Forelimb muscle (tissue), 1 donor: ENCODE measurements at places on chromosomes 16 and 17. TPM values are rescaled to one million over a fixed set of nuclear protein-coding genes. Genes with fewer than 3 reads are reported as not detected.

Gene KRTAP17-1
- polyA plus RNA-seq, result not detected

Gene LGALS9B
- not detected for polyA plus RNA-seq

Gene TBC1D26
- 0.35 TPM for polyA plus RNA-seq

DNA sequence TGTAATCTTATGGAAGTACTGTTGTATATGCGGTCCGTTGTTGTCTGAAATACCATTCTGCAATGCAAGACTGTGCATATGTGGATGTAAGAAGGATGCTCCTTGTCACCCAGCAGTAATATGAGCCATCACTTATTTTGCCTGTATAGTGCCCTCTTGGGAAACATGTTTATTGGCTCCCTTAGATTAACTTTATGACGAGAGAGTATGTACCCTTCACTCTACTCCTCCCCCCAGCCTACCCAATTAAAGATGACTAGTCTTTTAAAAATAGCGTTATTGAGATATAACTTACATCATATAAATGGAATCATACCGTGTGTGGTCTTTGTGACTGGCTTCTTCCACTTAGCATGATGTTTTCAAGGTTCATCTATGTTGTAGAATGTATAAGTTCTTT is 33.6 kb downstream of the FTO start:
- no peak for DNase-seq

Gene KRT27
- polyA plus RNA-seq, result not detected

GRCh38 chr16:27439271-27440018 is 37.5 kb downstream of the IL21R start:
- DNase-seq, result no peak

Gene GJC1
- polyA plus RNA-seq, result 19.8 TPM

- no peak for DNase-seq
Measured at GRCh38 chr16:23155445-23156049, 6.3 kb upstream of the USP31 start.

GRCh38 chr16:17272716-17273115 is 198.0 kb downstream of the XYLT1 start:
- DNase-seq, result no peak

- DNase-seq, result no peak
Measured at GRCh38 chr16:64416216-64417005, 705.5 kb downstream of the CDH11 start.

Gene RNF43
- polyA plus RNA-seq, result 0.09 TPM

Gene CD300LB
- polyA plus RNA-seq, result 0.20 TPM

DNA sequence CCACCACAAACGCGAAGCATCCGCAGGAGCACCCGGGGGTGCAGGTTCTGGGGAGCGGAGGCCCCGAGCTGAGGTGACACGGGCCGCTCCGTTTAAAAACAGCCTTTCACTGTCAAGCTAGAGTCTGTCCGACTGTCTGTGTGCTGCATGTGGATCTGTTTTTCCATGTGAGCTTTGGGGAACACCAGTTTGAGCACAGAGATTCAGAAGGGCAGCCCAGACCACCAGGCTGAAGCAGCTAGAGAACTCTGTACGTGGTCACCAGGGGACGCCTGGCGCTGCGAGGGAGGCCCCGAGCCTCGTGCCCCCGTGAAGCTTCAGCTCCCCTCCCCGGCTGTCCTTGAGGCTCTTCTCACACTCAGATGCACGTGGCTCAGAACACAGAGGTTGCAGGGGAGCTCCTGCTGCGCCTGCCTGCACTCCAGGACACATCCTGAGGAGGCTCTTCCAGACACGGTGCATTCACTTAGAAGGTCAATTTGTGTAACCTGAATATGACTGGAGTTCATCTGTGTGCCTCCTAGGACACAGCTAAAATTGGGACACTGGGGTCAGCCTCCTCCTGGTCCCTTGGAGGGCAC is 15.7 kb upstream of the FOXK2 start:
- no peak for DNase-seq

Gene MEFV
- 0.28 TPM for polyA plus RNA-seq

DNA sequence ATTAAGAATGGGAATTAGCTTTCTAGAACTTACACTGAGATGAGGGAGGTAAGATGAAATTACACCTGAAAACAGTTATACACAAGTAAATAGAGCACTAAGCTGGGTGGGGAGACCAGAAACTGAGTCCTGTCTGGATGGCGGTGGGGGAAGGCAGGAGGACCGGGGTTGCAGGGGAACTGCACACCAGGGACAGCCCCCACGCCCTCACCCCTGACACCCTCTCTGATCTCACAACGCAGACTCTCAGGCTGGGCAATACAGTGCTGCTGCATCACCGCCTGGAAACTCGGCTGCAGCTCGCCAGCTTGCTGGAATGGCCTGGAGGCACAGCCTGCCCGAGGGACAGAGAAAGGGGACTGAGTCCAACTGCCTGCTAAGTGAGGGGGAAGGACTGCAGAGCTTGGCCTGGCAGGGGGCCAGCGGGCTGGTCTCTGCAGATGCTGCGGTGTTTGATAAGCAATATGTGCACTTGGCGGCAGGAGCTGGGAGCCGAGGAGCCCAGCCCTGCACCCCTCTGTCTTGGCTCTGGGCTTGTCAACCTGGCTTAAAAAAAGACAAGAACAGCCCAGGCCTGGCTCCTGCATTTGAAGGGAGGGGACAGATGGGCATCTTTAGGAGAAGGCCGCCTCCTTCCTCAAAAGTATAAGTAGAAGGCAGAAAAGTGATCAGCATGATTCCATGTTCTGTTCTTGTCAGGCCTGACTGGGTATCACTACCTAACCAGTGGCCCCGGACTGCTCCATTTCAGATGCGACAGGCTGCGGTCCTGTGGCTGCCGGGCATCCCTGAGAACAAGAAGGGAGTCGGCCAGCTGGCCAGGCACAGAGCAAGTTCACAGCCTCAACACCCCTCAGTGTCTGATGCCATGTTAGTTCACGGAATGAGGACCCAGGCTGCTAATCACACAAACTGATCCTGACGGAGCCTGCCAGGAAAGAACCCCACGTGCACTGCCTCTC is 30.2 kb downstream of the SPHK1 start:
- peak; percentile 36 for DNase-seq

- DNase-seq, result no peak
Measured at GRCh38 chr16:86391984-86392383, 118.3 kb upstream of the FOXF1 start.

Gene IFI35
- 3.4 TPM for polyA plus RNA-seq

GRCh38 chr16:27052007-27052406 is 14.7 kb upstream of the C16orf82 start:
- no peak for DNase-seq

Gene TEKT5
- 0.20 TPM for polyA plus RNA-seq

- no peak for DNase-seq
Measured at GRCh38 chr16:60755907-60756306, 1280.3 kb downstream of the CDH8 start.

- DNase-seq, result no peak
Measured at GRCh38 chr16:19354371-19354770, 63.3 kb upstream of the TMC5 start.

GRCh38 chr17:66750781-66751543 is 84.0 kb upstream of the CACNG5 start:
- no peak for DNase-seq

Gene ITGAX
- polyA plus RNA-seq, result 0.81 TPM

Gene ALOX12B
- not detected for polyA plus RNA-seq

Gene RAP1GAP2
- 2.4 TPM for polyA plus RNA-seq

DNA sequence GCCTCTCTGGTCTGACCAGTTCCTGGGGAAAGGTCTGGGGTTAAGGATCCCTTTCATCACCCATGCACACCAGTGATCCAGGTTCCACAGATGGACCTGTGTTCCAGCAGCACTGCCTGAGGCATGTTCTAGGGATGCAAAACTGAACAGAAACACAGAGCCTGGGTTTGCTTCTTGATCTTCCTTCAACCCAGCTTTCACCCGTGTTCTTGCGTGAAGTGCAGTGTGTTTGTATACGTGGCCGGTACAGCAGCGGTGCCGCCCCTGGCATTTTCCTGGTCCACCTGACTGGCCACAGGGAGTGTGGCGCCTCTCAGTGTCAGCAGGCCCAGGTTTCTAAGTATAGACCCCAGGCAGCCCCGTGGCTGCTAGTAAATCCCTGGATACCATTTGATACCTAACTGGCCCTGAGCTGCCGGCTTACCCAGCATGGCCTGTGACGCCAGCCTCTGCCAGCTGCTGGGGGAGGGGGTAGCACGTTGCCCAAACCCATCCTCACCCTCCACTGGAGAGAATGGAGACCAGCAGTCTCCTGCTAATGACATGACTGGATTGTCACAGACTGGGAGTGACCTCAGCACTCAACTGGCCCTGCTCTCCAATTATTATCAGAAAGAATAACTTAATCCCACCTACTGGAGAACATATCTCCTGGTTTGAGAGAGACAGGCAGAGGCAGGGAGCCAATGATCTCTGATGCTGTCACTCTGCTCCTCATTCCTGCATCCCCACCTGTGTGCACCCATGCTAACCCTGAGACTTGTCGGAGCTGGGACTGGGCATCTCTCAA is 59.2 kb upstream of the LGALS9 start:
- no peak for DNase-seq

Gene RCVRN
- polyA plus RNA-seq, result 0.25 TPM

GRCh38 chr17:9802697-9803096 is 11.3 kb upstream of the DHRS7C start:
- no peak for DNase-seq

GRCh38 chr16:11379420-11379819 is 34.2 kb downstream of the RMI2 start:
- DNase-seq, result no peak

Gene KRTAP1-5
- polyA plus RNA-seq, result not detected

DNA sequence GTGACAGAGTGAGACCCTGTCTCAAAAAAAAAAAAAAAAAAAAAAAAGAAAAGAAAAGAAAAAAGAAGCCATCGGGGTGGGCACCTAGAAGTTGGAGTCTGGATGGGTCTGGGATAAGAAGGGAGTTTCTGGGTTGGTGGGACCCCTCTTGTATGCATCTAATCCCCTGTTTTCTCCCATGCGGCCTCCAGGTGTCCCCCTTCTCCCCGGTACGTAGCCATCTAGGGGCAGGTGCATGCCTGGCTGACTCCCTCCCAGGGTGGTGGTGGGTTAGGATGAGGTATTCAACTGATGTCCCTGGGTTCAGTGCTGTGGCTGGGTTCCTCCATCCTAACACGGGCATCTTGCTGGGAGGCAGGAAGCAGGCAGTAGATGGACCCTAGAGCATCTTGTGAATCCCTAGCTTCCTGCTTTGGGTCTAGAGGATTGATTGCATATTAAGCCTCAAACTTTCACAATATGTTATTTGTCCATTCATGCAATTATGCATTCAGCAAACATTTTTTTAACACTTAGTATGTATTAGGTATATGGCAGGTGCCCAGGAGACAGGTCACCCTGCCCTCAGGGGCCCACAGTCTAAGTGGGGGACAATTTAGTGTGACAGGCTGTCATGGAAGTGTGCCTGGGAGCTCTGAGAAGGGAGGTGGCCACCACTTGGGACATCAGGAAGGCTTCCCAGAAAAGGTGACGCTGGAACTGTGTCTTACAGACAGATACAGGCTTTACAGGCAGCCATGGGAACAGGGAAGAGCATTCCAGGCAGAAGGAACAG is 13.1 kb downstream of the FMNL1 start:
- no peak for DNase-seq

Gene KRTAP1-1
- not detected for polyA plus RNA-seq

Gene SLC16A6
- 0.57 TPM for polyA plus RNA-seq

DNA sequence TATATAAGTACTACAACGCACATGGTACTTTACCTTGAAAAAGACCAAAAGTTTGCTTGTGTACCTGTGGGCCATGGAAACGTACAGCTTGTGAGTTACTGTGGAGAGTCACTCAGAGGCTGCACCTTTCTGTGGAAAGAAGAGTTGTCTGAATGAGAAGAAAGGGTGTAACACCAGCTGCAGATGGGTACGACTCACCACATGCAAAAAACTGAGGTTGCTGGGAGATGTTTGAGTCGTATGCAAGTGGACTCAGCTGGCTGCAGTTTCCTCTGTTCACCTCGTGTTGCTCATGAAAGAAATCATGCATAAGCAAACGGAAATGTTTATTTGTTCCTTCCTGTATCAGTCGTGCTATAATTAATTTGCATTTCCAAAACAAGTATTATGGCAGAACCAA is 22.4 kb upstream of the DYNLRB2 start:
- DNase-seq, result no peak

DNA sequence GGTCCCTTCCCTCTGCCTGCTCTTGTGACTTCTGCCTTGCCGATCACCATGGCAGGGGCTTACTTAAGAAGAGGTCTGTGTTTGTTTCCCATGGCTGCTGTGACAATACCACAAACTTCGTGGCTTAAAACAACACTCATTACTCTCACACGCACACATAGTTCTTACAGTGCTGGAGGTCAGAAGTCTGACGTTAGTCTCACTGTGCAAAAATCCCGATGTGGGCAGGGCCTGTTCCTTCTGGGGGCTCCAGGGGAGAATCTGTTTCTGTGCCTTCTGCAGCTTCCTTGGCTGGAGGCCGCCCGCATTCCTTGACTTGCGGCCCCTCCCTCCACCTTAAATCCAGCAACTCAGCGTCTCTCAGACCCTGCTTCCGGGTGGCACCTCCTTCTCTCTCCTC is 249.2 kb upstream of the GSE1 start:
- DNase-seq, result no peak

Gene KCNJ18
- polyA plus RNA-seq, result not detected

DNA sequence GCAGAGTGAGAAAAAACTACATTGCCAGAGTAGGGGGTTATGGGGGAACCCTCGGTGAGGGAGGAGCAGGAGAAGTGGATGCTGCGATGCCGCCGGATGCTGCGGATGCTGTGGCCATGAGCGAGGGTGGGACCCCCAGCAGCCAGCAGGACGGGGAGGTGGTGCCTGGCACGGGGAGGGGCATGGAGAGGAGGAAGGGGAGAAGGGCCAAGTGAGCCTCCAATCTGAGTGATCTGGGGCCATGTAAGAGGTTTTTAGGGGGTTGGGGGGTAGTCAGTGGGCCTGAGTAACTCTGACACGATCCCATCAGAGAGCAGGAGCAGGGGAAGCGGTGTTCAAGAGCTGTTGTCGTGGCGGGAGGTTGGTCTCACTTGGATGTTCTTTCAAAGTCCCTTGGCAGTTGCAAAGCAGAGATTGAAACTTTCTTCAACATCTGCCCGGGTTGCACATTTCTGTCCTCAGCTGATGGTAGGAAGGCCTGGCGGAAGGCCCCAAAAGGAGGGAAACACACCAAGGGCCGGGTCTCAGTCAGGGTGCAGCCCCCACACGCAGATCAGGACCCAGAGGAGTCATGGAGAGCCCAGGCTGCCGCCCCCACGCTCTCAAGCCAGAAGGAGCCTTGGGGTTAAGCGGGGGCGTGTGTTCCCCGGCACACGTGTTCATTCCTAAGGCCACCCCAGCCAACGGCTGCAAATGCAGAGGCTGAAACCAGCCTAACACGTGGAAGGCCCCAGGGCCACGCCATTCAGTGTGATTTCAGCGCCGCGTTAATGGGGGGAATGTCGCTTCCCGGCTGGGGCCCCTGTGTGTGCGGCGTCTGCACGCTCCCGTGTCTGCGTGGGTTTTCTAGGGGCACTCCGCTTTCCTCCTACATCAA is 81.7 kb downstream of the ZDHHC7 start:
- no peak for DNase-seq

- DNase-seq, result no peak
Measured at GRCh38 chr16:68385371-68385770, 62.9 kb downstream of the SMPD3 start.

- DNase-seq, result no peak
Measured at GRCh38 chr17:74808714-74809430, 32.7 kb upstream of the NAT9 start.
